ENCODE measurements at places on chromosomes 5 and 9.
A peak's percentile ranks its signal among the peaks of the same experiment; 100 is the strongest.

- no peak for DNase-seq
Measured at GRCh38 chr9:93588641-93589609, 12.5 kb downstream of the PHF2 start.

DNA sequence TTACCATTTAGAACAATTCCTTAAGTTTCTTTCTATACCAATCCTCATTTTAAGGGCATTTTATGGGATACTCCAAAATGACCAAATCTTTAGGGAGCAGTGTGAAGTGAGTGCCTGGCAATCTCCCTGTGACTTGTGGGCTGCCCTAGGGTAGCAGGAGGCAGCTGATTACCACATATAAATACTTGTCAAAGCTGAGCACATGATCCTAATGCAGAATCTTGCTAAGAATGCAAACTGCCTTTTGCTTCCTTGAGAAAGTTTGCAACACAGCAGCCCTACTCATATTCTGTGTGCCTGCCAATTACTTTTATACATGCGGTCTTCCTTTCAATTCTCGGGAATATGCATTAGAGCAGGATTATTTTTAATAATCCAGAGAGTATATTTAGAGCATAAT is 18.2 kb upstream of the NREP start:
- no peak for DNase-seq

- DNase-seq = peak; percentile 13
Measured at GRCh38 chr5:180648658-180649296, 623 bp downstream of the FLT4 start.

DNA sequence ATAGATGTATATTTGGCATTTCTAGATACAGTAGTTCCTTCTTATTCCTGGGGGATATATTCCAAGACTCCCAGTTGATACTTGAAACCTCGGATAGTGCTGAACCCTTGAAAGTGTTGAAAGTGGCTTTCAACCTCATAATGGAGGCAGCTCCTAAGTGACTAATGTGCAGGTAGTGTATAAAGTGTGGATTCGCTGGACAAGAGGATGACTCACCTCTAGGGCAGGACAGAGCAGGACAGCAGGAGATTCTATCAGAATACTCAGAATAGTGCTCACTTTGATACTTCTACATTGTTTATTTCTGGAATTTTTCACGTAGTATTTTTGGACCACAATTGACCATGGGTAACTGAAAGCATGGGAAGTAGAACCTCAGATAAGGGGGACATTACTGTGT is 1138.9 kb upstream of the WWC1 start:
- no peak for DNase-seq

DNA sequence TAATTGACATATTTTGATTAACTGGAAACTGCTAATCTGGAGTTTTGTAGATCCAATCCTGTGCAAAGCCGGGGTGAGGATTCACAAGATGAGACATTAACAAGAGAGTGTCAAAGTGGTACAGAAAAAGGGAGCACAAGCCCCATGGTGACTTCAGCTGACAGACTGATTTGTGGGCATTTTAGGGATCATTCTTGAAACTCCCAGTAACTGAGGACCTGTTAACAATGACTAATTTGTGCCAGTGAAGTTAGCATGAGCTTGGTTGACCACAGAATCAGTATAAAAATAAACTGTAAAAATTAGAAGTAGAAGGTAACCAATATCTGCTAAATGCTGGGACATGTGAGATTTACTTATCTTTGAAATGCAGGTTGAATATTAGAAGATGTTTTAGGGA is 1578.3 kb downstream of the EFNA5 start:
- DNase-seq = no peak

- no peak for DNase-seq
Measured at GRCh38 chr5:1751026-1751863, 48.4 kb downstream of the MRPL36 start.

DNA sequence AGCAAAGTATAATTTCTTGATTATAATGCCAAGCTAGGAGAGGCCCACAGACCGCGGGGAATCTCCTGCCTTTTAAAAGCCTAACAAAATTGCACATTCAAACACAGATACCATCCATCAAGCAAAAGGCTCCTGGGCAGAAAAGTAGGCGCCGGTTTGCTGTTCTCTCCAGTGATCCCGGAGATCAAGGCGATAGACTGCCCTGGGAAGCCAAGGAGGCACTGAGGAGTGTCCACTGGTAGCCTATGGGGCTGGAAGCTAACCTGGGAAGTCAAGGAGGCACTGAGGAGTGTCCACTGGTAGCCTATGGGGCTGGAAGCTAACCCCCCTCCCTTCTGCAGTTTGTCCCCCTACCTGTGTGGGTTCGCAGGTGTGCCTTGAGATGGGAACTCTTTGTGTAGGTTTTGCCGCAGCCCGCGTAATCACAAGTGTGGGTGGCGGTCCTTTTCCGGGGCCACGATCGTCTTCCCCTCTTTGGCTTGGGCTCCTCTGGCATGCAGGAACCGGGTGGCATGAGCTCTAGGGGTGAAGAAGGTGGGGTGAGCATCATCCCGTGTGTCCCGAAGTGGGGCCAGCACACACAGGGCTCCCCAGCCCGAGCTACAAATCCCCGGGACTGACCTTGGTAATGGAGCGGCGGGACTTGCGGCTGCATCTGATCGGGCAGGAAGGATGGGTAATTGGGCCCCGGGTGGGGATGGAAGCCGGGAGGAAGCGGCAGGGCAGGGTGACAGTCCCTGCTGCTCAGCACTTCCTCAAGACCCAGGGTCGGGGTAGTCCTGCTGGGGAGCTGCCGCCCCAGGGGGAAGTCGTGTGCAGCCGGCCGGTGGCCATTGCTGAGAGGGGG is 2.7 kb downstream of the KLF4 start:
- DNase-seq = no peak

GRCh38 chr5:80713631-80714030 is 58.8 kb upstream of the DHFR start:
- DNase-seq = no peak

GRCh38 chr5:77560677-77561263 is 68.7 kb upstream of the WDR41 start:
- DNase-seq = no peak

DNA sequence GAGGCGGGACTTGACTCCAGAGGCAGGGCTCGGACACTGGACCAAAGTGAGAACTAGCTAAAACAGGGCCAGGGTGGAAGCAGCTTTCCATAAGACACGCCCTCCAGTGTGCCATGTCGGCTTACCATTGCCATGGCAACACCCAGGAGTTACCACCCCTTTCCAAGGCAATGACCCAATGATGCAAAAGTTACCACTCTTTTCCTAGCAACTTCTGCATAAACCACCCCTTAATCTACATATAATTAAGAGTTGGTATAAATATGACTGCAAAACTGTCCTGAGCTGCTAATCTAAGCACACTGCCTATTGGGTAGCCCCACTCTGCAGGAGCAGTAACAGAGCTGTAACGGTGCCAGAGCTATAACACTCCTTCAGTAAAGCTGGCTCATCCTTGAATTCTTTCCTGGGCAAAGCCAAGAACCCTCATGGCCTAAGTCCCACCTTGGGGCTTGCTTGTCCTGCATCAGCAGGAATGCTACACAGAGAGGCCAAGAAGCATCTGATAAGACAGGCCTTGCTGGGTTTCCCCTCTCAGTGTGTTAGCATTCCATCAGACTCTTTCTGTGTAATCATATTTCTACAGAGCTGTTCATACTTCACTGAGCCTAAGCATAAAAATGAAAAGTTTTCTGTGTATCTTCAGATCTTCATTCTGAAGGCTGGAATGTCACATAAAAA is 262.7 kb upstream of the KLF9 start:
- no peak for DNase-seq

GRCh38 chr9:104094534-104095015 is 466 bp downstream of the SMC2 start:
- no peak for DNase-seq

- no peak for DNase-seq
Measured at GRCh38 chr9:33167972-33168461, 881 bp upstream of the B4GALT1 start.

GRCh38 chr9:73617586-73617985 is 465.9 kb downstream of the ANXA1 start:
- no peak for DNase-seq

- no peak for DNase-seq
Measured at GRCh38 chr5:91457681-91458058, 74.6 kb upstream of the ARRDC3 start.

GRCh38 chr9:135486267-135487065 is 6.9 kb downstream of the PPP1R26 start:
- DNase-seq = no peak

DNA sequence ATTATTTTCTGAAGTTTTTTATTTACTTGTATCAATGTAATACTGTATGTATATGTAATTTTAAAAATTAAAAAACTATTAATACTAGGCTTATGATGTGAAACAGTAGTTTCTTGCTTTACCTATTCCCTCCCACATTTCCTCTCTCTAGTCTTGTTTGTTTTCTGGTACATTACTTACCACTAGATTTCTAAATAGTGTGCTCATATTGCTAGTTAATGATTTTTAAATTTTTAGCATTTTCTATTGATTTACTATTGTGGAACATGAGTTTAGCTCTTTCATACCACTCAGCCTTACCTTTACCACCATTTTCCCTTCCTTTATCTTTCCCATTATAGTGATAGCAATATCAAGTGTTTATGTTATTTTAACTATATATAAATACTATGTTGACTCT is 39.3 kb downstream of the UBE2R2 start:
- no peak for DNase-seq

GRCh38 chr9:92727716-92728700 is 36.6 kb downstream of the BICD2 start:
- no peak for DNase-seq

- DNase-seq = no peak
Measured at GRCh38 chr5:142134331-142135010, 25.9 kb downstream of the NDFIP1 start.

DNA sequence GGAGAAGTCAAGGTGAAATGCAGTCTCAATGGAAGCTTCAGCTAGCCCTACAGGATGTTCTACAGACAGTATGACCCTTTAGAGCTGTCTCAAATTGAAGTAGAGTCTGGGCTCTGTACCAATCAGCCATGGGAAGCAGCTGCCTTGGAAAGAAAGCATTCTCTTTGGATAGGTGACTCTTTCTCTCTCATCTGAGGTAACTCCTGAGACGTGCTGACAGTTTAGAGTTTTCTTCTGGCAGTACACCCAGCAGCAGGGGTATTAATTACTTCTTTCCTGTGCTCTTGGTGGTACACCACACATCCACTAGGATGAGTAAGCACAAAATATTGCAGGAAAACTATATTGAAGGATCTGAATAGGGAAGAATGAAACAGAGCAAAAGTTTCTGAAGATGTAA is 329.6 kb upstream of the RGMB start:
- DNase-seq = no peak

DNA sequence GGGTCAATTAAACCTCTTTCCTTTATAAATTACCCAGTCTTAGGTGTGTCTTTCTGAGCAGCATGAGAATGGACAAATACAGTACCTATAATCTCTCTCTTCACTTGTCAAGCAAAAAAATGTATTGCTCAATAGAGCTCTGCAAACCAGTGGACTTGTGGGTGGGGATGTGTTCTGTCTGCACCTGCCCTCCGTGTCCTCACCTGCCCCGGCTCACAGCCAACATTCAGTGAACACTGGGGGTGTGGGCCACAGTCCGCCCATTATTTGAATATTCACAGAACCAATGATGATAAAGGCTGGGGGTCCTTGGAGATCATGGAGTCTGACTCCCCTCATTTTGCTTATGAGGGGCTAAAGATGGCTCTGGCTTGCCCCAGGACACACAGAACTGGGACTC is 36.9 kb upstream of the MED27 start:
- DNase-seq = no peak

DNA sequence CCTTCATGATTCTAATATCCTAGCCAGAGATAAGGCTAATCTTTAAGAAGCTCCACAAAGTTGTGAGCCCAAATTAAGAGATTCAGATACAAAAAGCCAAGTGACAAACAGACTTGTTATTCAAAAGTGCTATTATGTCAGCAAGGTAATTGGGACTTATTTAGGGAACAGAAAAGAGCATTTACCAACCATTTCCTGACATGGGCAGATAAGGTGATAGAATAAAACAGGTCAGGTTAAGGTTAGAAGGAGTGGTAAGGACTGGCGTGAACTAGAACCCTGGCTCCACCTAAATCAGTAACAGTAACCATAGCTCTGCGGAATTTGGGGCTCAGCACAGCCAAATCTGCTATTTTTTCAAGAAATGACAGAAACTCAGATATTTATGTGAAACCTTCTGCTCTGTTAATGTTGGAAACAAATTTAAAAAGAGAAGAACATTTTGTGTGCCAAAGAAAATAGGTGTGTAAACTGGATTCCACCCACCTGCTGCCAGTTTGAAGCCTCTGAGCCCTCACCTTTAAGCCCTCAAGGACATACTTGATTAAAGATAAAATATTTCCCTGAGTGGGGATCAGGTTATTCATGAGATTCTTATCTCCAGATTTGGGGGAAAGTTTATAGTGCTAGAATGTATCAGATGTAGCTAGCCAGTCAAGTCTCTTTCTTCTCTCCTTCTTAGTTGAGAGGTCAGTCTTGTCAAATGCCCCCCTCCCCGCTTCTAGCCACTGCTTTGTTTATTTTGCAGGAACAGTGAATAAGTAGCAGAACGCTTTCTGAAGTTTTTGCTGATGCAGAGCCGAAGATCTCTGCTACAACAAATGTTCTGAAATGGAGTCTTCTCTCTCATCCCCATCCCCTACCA is 10.2 kb upstream of the ERMP1 start:
- DNase-seq = no peak

- no peak for DNase-seq
Measured at GRCh38 chr5:29247346-29248028, 1946.0 kb upstream of the CDH6 start.

GRCh38 chr5:62395210-62395950 is 8.3 kb downstream of the DIMT1 start:
- DNase-seq = no peak

- DNase-seq = no peak
Measured at GRCh38 chr5:67435032-67435431, 238.4 kb upstream of the CD180 start.

DNA sequence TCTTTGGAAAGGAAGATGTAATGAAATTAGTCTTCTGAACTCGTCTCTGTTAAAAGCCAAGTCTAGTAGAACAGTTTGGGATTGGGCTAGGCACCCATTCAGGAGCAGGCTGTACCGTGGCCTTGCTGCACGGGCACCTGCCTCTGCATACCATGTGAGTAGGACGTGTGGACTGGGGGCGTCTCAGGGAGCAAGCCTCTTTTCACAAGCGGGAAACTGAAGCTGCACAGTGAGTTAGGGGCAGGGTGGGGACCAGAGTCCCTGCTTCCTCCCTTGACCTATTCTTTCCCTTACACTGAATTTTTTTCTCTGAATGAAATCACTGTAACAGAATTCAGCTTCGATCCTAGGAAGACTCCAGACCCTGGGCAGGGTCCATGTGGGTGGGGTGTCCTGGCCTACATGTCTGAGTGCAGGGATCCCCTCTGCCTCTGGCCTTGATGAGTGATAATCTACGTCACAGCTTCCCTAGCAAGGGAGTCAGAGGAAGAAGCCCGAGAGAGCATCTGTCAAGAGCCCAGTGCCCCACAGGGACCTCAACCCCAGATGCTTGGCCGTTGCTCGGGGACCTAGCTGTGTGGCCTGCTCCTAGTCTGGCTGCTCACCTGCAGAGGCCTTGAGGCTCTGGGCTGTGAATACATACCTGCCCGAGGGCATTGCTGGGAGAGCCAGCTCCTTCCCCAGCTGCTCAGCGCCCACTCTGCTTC is 15.1 kb downstream of the PHF2 start:
- DNase-seq = no peak

GRCh38 chr5:66344544-66344943 is 200.4 kb downstream of the SREK1 start:
- DNase-seq = no peak

GRCh38 chr5:179324760-179325295 is 20.4 kb downstream of the ADAMTS2 start:
- DNase-seq = no peak
